Endothelial cell (in vitro differentiated cells): ENCODE measurements at places on chromosomes 3 and 15.

GRCh38 chr15:77038312-77039216 is 32.3 kb downstream of the TSPAN3 start:
- H3K36me3 ChIP-seq = peaks cover 6% of the 10 kb centered on the region
- no peak overlapping the region for H3K27ac ChIP-seq
- DNase-seq = peak; percentile 4

GRCh38 chr3:156455839-156456238 is 99.1 kb downstream of the SSR3 start:
- no peak for DNase-seq
- no peaks in the 10 kb centered on the region for H3K36me3 ChIP-seq
- no peaks in the 10 kb centered on the region for H3K27me3 ChIP-seq
- no peak overlapping the region for H3K27ac ChIP-seq
- H3K4me1 ChIP-seq = peaks cover 3% of the 10 kb centered on the region

DNA sequence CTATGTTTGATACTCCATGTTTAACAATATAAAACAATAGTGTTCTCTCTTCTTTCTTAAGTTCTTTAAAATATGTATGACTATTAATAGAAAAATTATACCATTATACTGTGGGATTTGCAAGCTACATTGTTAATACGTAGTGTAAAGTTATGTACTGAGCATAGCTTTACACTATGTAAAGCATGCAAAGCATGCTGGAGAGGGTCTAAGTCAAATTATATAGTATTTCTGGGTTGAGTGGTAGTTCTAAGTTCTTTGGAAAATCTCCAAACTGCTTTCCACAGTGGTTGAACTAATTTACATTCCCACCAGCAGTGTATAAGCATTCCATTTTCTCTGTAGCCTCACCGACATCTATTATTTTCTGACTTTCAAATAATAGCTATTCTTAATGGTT is 253.0 kb downstream of the RAP2B start:
- no peak overlapping the region for H3K4me3 ChIP-seq
- no peaks in the 10 kb centered on the region for H3K4me1 ChIP-seq
- no peaks in the 10 kb centered on the region for H3K36me3 ChIP-seq
- no peak for DNase-seq

- DNase-seq = no peak
- peaks cover 4% of the 10 kb centered on the region for H3K36me3 ChIP-seq
- no peak overlapping the region for H3K4me3 ChIP-seq
- no peaks in the 10 kb centered on the region for H3K4me1 ChIP-seq
Observed at GRCh38 chr15:61756071-61756820, 304.0 kb downstream of the VPS13C start.

DNA sequence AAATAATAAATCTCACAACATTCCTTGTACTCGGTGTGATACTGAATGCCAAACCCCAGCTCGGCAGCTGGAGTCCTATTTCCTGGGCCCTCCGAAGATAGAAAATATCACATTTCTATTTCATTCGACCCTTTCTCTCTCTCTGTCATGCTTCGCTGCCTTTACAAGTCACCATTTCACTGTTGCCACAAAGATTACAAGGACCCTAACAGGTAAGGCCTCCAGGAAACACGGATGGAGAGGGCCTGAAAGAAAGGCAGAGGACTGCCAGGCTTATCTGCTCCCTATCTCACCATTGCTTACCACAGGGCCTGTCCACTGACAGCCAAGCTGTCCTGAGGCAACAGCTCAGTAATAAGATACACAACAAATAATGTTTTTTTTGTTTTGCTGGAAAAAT is 376.5 kb downstream of the MECOM start:
- no peak for DNase-seq
- peak overlapping the region; percentile 84 for H3K27ac ChIP-seq
- H3K4me1 ChIP-seq = peaks cover 30% of the 10 kb centered on the region
- no peaks in the 10 kb centered on the region for H3K36me3 ChIP-seq

DNA sequence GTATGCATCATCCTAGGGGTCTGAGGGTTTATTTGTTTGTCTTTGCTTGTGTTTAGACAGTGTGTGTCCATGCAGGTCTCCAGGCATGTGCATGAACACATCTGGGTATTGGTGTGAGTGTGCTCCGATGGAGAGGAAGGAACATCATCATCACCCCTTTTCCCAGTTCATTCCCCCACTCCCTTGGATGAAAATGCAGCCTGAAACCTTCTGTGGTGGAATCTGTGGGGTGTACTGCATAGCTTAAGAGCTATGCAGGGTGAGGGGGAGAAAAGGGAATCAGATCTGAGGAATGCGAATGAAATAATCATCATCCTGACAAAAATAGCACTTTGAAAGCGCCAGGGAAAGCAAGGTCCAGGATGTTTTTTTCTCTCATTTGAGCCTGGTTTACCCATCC is 520.1 kb downstream of the NTRK3 start:
- H3K36me3 ChIP-seq = no peaks in the 10 kb centered on the region
- H3K27me3 ChIP-seq = peaks cover 5% of the 10 kb centered on the region
- H3K4me1 ChIP-seq = peaks cover 12% of the 10 kb centered on the region
- no peak overlapping the region for H3K4me3 ChIP-seq
- DNase-seq = no peak

- no peak overlapping the region for H3K4me3 ChIP-seq
- H3K27me3 ChIP-seq = peaks cover 2% of the 10 kb centered on the region
- no peaks in the 10 kb centered on the region for H3K36me3 ChIP-seq
- no peak overlapping the region for H3K27ac ChIP-seq
Observed at GRCh38 chr15:80607287-80607980, 87.7 kb upstream of the ABHD17C start.

- no peak overlapping the region for H3K4me3 ChIP-seq
- H3K27me3 ChIP-seq = peaks cover 3% of the 10 kb centered on the region
- H3K27ac ChIP-seq = peak overlapping the region; percentile 86
Observed at GRCh38 chr3:71208211-71209095, 375.1 kb downstream of the FOXP1 start.

- no peak overlapping the region for H3K27ac ChIP-seq
- H3K4me3 ChIP-seq = no peak overlapping the region
- H3K36me3 ChIP-seq = no peaks in the 10 kb centered on the region
Observed at GRCh38 chr3:26535151-26535550, 87.4 kb upstream of the LRRC3B start.

GRCh38 chr3:123568034-123568433 is 16.8 kb downstream of the HACD2 start:
- peaks cover 12% of the 10 kb centered on the region for H3K36me3 ChIP-seq
- H3K27ac ChIP-seq = no peak overlapping the region
- H3K27me3 ChIP-seq = no peaks in the 10 kb centered on the region
- no peak for DNase-seq
- no peak overlapping the region for H3K4me3 ChIP-seq

DNA sequence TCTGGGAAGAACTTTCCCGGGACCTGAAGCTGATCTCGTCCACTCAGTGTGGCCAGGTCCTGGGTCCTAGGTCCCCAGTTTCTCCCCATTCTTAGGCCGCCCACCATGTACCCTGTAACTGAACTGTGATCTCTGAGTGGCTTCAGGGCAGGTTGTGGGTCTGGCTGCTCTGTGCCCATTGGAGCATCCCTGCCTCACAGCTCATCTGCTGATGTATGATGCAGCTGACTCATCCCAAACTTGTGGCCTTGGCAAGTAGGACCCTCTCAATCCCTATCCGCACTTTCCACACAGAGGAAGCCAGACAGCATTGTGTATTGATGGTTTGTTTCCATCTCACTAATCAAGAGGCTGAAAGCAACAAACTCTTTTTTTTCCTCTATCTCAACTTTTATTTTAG is 69.1 kb upstream of the XCR1 start:
- no peak for DNase-seq
- no peak overlapping the region for H3K27ac ChIP-seq
- H3K4me3 ChIP-seq = no peak overlapping the region
- H3K27me3 ChIP-seq = no peaks in the 10 kb centered on the region

DNA sequence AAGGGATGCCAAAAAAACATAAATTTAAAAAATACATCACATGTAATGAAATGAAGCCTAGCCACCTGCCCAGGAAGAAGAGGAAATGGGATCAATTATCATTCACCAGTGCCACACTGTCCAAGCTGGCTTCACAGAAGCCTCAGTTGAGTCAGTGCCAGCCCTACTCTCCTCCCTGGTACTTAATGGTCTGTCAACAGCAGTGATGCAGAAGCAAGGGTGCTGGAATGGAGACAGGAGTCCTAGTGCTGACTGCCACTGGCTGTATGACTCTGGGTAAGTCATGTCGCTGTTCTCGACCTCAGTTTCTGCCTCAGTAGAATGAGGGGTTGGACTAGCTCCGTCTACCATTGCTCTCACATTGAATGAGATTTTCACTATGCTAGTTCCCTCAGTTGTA is 78.5 kb upstream of the LARS2 start:
- H3K27me3 ChIP-seq = no peaks in the 10 kb centered on the region
- H3K27ac ChIP-seq = no peak overlapping the region
- no peak overlapping the region for H3K4me3 ChIP-seq
- DNase-seq = no peak

- no peak overlapping the region for H3K27ac ChIP-seq
- peaks cover 7% of the 10 kb centered on the region for H3K27me3 ChIP-seq
- DNase-seq = no peak
- H3K36me3 ChIP-seq = peaks cover 15% of the 10 kb centered on the region
- peaks cover 9% of the 10 kb centered on the region for H3K4me1 ChIP-seq
- no peak overlapping the region for H3K4me3 ChIP-seq
Observed at GRCh38 chr15:60514261-60514881, 35.4 kb upstream of the ICE2 start.

DNA sequence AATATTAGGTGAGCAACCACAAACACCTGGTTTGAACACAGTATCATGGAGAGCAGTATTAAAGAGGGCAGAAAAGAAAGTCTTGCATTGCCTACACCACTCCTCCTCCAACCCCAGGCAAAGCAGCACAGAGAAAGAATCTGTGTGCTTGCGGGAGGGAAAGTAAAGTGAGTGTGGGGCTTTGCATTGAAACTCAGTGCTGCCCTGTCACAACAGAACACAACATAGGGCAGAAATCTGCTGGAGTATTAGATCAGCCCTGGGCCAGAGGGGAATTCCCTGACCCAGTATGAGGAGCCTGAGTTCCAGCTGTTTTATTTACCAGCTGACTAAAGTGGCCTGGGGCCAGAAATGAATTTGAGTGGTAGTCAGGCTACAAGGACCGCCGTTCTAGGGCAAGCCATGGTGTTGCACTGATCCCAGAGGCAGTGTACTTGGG is 75.5 kb downstream of the SPATA16 start:
- H3K4me1 ChIP-seq = no peaks in the 10 kb centered on the region
- no peak overlapping the region for H3K27ac ChIP-seq
- no peak overlapping the region for H3K4me3 ChIP-seq
- H3K36me3 ChIP-seq = no peaks in the 10 kb centered on the region
- DNase-seq = no peak

GRCh38 chr15:36210426-36210825 is 369.0 kb upstream of the CDIN1 start:
- no peaks in the 10 kb centered on the region for H3K27me3 ChIP-seq
- H3K27ac ChIP-seq = no peak overlapping the region
- H3K36me3 ChIP-seq = no peaks in the 10 kb centered on the region
- no peaks in the 10 kb centered on the region for H3K4me1 ChIP-seq
- no peak for DNase-seq
- H3K4me3 ChIP-seq = no peak overlapping the region

GRCh38 chr3:42652251-42652610 is 1.3 kb upstream of the ZBTB47 start:
- peaks cover 19% of the 10 kb centered on the region for H3K27me3 ChIP-seq
- DNase-seq = no peak
- H3K4me3 ChIP-seq = peak overlapping the region; percentile 68
- peak overlapping the region; percentile 90 for H3K27ac ChIP-seq

DNA sequence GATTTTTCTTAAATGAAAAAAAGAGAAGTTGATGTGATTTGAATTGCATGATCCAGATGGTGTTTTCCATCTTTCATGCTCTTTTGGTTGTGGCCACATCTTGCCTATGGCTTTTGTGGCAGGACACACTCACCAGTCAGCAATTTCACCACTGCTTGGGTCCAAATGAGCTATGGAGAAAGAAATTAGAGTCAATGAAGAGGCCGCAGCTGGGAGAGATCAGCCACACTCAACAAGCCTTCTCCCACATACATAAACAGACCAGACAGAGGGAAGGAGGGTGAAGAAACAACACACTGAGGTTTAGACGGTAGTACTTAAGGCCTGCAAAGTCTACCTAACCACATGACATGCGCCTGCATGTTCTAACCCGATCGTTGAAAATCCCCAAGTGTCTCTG is 110.7 kb upstream of the CDIN1 start:
- no peaks in the 10 kb centered on the region for H3K36me3 ChIP-seq
- no peak for DNase-seq
- H3K4me3 ChIP-seq = no peak overlapping the region
- no peaks in the 10 kb centered on the region for H3K27me3 ChIP-seq

- peak within 1 kb of the TSS; percentile 19 for H3K27ac ChIP-seq
- peak; percentile 60 for DNase-seq
- no peaks in the 10 kb centered on the region for H3K36me3 ChIP-seq
- H3K27me3 ChIP-seq = peaks cover 2% of the 10 kb centered on the region
- H3K4me3 ChIP-seq = peak within 1 kb of the TSS; percentile 95
Observed at GRCh38 chr3:185362850-185363661, at the start of gene MAP3K13. MAP3K13 (plus strand) TSS chr3:185363136; CDS start chr3:185428582, 65,446 bp downstream.

- H3K27me3 ChIP-seq = peaks cover 11% of the 10 kb centered on the region
- no peak overlapping the region for H3K4me3 ChIP-seq
- H3K36me3 ChIP-seq = peaks cover 31% of the 10 kb centered on the region
Observed at GRCh38 chr3:184241447-184242296, 7.1 kb downstream of the ALG3 start.

DNA sequence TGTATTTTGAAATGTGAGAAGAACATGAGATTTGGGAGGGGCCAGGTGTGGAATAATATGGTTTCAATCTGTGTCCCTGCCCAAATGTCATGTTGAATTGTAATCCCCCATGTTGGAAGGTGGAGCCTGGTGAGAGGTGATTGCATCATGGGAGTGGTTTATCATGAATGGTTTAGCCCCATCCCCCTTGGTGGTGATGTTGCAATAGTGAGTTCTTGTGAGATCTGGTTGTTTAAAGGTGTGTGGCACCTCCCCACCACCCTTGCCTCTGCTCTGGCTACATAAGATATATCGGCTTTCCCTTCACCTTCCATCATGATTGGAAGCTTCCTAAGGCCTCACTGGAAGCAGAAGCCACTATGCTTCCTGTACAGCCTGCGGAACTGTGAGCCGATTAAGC is 23.9 kb upstream of the TMEM108 start:
- no peak overlapping the region for H3K27ac ChIP-seq
- H3K4me3 ChIP-seq = no peak overlapping the region
- DNase-seq = no peak
- no peaks in the 10 kb centered on the region for H3K4me1 ChIP-seq
- H3K27me3 ChIP-seq = no peaks in the 10 kb centered on the region

DNA sequence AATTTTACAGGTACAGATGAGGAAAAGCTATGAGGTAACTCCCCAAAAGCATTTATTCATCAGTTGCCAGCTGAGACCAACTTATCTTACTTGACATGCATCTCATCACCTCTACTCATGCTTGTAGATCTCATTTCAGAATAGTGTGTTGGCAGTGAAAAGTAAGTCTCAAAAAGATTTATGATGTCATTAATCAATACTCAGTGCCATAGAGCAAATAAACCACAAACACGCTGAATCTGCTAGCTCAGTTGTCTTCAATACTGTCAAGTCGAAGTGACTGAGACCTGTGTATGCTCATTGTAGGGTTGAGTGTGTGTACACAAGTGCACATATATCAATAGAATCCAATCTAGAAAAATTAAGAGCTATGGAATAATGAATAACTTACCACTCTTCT is 413.5 kb downstream of the CNTN3 start:
- no peaks in the 10 kb centered on the region for H3K36me3 ChIP-seq
- no peak overlapping the region for H3K4me3 ChIP-seq
- no peaks in the 10 kb centered on the region for H3K27me3 ChIP-seq
